ENCODE measurements at places on chromosomes 2 and 18.

DNA sequence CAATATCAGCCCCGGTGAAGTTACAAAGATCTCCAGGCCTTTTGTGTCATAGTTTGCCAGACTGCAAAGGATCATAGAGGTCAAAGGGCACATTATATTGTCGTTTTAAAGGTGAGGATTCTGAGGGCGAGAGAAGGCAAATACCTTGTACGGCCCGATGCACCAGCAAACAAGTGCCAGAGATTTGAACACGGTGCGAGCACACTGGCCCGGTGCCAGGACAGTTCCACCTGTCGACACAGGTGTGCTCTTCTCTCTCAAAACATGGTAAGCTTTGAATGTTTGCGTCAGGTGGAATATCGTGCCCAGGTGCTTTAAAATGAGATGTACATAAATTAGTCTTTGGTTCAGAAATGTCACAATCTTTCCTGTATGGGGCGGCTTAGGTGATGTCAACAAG lies 776.1 kb upstream of the ID2 start:
- no peak for DNase-seq

DNA sequence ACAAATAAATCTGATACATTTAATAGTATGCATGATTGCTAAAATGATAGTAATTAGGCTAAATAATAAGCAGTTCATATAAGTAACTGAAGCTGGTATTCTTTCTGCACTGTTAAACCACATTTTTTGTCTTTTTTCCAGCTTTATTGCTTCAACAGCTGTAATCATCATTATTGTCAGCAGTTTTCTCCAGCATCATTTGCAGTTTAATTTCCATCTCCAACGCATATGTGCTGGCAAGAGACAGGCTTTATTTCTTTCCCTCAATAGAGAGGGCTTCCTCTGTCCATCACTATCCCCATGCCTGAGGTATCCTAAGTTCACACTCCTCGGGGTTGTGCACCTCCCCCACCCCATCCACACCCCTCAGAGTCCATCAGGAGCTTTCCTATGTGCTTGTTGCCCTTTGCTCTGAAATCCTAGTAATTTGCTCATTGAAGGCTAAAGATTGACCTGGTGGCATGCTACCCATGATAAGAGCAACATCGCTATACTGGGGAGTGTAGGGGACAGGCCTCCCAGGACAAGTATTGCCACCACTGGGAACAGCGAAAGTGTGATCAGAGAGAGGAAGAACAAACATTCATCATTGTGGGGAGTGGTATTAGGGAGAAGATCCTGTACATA lies 37.1 kb downstream of the B4GALT6 start:
- DNase-seq, result no peak

DNA sequence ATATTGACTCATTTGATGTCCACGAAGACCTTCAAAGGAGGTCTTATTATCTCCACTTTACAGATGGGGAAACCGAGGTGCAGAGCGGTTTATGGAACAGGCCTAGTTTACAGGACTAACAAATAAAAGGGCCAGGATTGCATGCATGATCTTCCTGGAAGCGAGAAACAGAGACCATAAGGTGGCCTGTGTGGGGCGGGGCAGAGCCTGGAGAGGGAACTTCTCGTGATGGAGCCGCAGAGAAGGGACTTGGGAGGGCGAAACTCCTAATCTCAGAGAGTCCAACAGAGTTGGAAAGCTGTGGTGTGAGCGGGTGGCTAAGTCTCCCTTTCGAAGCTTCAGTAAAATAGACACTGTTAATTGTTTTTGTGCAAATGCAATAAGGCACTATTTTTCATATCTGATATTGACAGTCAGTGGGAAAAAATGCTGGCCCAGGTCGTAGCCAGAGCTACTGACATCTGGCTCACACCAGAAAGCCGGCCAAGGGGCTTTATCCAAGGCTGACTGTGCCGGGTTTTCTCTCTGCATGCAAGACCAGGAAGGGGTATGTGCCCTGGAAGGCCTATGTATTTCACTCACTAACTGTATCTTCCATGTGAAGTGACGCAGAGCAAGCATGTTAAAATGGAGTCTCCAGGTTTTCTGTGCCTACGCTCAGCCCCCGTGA lies 4.5 kb downstream of the INPP5D start:
- no peak for DNase-seq

GRCh38 chr2:139518321-139518720 lies 738.1 kb upstream of the NXPH2 start:
- DNase-seq, result no peak

DNA sequence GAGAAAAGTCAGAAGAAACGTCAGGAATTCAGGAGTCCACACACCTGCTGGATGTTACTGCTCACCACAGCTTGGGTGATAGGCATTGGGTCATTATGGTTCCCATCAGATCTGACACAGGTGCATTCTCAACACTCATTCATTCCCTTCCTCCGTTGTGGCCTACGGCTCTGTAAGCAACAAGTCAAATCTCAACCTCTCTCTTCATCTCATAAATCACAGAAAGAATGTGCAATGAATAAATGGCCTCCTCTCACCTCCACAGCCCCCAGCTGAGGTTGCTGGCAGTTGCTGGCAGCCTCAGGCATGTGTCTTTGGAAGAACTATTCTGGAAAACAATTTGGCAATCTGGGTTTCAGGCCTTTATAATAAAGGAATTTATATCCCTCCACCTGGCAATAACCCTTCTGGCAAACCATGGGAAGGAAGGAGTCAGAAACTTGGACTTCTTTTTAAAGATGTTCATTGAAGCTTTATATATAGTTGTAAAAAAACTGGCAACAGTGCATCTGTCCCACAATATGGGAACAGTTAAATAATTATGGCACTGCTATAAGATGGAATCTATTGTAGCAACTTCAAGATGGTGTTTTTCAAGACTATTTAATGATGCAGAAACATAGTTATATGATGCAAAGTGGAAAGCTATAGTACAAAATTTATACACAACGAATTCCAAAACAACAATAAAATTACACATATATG lies 175.4 kb downstream of the ANAPC1 start:
- no peak for DNase-seq
